Stimulated activated CD8-positive, alpha-beta memory T cell treated with anti-CD3 and anti-CD28 coated beads, Interleukin-4, amount 100 ng/mL, for 4 hours (primary cell): ENCODE measurements at places on chromosomes 16 and 17.

DNA sequence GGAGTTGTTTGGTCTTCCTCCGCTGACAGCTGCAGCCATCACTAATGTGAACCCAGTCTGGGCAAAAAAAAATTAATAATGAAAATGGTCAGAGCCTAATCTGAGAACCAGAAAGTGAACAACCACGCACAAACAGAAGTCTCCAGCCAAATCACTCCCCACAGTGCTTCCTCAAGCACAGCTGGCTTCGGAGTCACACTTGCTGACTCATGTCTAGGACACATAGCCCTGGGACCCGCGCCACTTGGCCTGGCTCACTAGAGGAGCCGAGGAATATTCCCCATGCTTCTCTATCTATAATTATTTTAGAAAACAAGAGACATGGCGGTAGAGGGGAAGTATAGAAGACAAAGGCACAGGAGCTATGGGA, 109.1 kb downstream of the ZFHX3 start:
- DNase-seq: no peak

- no peak for DNase-seq
Measured at GRCh38 chr16:68889508-68890150, 46.3 kb downstream of the TANGO6 start.

DNA sequence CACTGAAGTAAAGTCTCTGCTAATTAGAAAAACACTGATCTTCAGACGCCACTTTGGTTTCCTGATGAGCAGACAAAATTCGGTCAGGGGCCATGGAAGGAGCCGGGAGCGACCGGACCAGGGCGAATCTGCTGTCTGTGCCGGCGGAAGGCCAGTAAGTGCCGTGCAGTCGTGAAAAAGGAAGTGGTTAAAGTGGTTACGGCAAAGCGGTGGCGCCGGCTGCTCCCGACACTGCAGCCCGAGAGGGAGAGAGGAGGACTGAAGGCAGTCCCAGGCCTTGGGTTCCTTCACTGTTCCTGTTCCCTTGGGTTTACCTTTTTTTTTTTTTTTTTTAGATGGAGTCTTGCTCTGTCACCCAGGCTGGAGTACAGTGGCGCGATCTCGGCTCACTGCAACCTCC, 17.3 kb upstream of the HEXD start:
- DNase-seq: peak; percentile 26

DNA sequence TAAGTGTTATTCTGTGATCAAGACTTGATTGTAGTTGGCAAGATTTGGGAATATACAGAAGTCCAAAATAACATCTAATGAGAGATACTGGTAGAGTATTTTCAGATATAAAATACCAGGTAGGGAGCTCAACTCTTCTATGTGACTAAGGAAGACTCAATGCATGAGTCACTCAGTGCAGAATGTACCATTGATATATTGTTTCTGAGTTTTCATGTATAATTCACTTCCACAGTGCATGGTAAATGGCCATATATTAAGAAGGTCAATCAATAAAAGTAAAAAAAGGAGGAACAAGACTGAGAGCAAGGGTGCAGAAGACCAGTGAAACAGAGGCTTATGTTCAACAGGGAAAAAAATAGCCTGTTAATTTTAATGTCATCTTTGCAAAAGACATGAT, 1387.9 kb downstream of the CDH8 start:
- DNase-seq: no peak

GRCh38 chr16:50354629-50355456, 13.9 kb downstream of the BRD7 start:
- DNase-seq: no peak

GRCh38 chr17:6077752-6078151, 7.6 kb downstream of the WSCD1 start:
- DNase-seq: no peak

- no peak for DNase-seq
Measured at GRCh38 chr16:70685061-70685937, 554 bp downstream of the MTSS2 start.

DNA sequence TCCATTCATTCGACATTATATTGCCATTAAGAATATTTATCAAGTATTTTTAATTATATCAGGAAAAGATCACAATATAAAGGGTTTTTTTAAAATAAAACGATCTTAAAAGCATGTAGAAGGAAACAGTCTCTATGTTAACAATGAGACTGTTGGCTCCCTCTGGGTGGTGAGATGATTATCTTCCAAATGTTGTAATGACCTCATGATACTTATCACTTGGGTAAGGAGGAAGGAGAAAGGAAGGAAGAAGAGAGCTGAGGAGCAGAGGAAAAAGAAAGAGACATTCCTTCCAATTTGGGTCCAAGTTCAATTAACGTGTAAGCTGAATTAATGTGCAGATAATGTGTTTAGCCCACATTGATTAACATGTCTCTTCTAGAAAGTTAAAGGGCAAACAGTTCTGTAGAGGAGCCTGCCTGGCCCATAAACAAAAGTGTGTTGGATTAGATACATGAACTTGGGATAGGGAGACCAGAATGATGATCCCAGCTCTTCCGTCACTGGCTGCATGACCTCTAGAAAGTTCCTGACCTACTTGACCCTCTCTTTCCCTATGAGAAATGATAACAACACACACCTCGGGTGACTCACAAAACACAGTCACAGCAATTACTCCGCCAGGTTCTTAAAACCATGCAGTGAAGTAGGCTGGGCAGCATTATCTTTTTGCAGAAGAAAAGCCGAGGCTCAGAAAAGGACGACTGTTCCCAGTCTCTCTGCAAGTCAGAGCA, 32.0 kb downstream of the PIMREG start:
- no peak for DNase-seq
